Stimulated activated CD8-positive, alpha-beta memory T cell treated with anti-CD3 and anti-CD28 coated beads, Interleukin-4, amount 100 ng/mL, for 24 hours (primary cell): ENCODE measurements at places on chromosomes 11 and 22.
A peak's percentile ranks its signal among the peaks of the same experiment; 100 is the strongest.

GRCh38 chr11:117950301-117950700 is 21.1 kb upstream of the TMPRSS13 start:
- DNase-seq: peak; percentile 26

DNA sequence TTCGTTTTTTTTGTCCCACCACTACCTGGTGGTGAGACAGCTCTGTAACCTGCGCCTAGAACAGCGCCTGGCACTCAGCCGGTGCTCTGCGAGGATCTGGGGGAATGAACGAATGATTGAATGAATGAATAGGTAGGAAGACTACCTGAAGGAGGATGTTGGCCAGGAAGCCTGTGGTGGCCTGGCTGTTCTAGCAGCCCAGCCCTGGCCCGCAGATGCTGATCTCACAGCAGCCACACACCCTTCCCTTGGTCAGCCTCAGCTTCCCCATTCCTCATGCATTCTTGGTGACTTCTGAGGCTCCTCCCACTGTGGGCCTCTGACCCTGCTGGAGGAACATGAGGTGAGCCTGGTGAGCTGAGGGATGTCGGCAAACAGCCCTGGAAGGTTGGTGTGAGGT is 3.7 kb downstream of the TRPM5 start:
- DNase-seq: no peak

GRCh38 chr11:47288066-47288465 is 18.1 kb downstream of the MADD start:
- DNase-seq: no peak

GRCh38 chr11:96145163-96145585 is 197.8 kb downstream of the MAML2 start:
- DNase-seq: no peak

GRCh38 chr11:99352642-99353041 is 331.9 kb downstream of the CNTN5 start:
- DNase-seq: no peak

GRCh38 chr11:75562836-75563484 is 907 bp downstream of the SERPINH1 start:
- no peak for DNase-seq

- no peak for DNase-seq
Measured at GRCh38 chr22:41650229-41650628, 29.1 kb downstream of the XRCC6 start.

- no peak for DNase-seq
Measured at GRCh38 chr22:48279461-48279756, 1517.0 kb downstream of the TBC1D22A start.

DNA sequence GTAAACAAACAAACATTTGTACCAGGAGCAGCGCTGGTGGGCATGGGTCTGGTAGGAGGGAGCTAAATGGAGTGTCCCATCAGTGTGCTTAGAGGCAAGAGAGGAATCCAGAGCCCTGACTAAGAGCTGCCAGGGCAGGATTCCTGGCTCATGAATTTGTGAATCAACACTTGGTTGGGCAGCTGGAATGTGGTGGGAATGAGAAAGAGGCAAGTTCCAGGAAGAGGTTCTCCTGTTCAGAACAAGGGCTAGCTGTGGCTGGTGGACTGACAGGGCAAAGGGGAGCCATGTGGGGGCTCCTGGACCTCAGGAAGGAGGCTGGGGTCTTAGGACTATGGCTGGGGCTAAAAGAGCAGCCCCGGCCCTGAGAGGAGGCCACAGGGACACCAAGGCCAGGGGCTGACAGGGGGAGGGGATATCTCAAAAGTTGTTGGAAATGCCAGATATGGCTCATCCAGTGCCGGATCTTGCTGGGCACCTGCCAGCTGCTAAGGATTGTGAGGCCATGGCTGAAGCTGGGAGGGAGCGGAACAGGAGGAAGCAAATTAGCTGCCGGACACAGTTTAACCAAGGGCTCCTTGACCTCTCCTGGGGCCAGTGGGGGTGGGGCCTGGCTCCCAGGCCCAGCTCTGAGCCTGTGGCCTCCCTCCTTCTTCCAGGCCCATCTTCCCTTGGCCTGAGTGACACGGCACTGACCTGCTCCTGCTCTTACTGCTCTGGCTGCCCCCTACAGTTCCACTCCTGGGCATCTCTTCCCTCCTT is 14.6 kb upstream of the P2RY6 start:
- no peak for DNase-seq

GRCh38 chr11:12680246-12680939 is 6.2 kb downstream of the TEAD1 start:
- DNase-seq: no peak

- no peak for DNase-seq
Measured at GRCh38 chr11:72069787-72070251, 10.5 kb downstream of the NUMA1 start.

- DNase-seq: no peak
Measured at GRCh38 chr11:47485107-47485506, 36.2 kb upstream of the RAPSN start.

GRCh38 chr11:73997120-73997770 is 11.6 kb downstream of the UCP3 start:
- DNase-seq: no peak

GRCh38 chr11:129458756-129459535 is 83.3 kb downstream of the BARX2 start:
- DNase-seq: no peak

- no peak for DNase-seq
Measured at GRCh38 chr11:117366248-117366647, 38.6 kb downstream of the CEP164 start.

DNA sequence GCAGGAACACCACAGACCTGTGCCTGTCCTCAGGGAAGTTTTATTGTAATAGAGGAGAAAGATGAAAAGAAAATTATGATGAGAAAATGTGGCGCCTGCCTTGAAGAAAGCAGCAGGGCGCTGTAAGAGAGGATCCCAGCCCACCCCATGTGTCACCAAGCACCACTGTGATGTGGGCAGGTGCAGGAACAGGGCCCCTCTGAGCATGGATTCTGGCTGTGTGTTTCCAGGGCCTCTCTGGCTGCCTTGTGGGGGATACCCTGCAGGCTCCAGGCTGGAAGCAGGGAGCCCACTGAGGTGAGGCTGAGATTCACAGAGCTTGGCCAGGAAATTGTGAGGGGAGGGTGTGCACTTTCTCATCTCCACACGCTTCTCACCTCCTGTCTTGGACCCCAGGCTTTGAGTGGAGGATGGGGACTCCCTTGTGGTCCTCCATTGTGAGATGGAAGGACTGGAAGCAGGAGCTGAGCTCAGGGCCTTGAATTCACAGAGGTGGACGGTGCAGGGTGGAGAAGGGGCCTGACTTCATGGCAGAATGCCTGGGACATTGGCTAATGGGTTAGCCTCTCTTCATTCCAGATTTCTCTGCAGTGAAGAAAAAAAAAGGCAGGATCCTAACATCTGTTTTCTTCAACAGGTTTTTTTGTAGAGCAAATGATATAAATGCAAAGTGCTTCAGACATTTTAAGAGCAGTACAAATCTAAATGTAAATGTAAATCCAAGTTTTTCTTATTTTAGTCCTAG is 246.6 kb upstream of the B3GAT1 start:
- DNase-seq: no peak

DNA sequence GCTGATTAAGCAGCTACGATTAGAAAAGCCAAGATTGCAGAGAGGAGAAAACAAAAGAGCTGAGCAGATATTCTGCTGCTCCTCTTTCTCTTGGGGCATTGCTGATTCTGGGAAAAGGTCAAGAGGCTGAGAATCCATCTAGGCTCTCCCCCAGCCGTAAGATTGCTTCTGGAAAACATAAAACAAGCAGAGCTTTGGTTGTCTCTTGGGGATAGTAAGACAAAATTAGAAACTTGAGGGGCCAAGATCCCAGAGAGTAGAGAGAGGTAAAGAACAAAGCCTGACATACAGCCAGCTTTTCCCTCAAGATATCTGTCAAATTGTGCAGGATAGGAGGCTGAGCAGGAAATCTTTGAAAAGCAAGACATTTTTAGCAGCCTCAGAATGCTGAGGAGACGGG is 158.2 kb downstream of the TTC28 start:
- no peak for DNase-seq

DNA sequence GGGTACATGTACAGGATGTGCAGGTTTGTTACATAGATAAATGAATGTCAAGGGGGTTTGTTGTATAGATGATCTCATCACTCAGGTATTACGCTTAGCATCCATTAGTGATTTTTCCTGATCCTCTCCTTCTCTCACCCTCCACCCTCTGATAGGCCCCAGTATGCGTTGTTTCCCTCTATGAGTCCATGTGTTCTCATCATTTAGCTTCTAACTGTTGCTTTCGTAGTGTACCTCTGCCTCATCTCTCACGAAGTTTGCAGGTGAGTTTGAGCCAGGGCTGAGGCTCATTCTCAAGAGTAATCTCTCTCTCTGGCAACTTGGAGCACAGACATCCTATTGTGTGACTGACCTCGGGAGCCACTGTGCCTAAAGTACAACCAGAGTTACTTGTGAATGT is 4.7 kb upstream of the HBE1 start:
- DNase-seq: no peak

GRCh38 chr11:123704341-123704740 is 37.1 kb downstream of the ZNF202 start:
- DNase-seq: no peak
